ENCODE measurements at places on chromosomes 1 and 21.

DNA sequence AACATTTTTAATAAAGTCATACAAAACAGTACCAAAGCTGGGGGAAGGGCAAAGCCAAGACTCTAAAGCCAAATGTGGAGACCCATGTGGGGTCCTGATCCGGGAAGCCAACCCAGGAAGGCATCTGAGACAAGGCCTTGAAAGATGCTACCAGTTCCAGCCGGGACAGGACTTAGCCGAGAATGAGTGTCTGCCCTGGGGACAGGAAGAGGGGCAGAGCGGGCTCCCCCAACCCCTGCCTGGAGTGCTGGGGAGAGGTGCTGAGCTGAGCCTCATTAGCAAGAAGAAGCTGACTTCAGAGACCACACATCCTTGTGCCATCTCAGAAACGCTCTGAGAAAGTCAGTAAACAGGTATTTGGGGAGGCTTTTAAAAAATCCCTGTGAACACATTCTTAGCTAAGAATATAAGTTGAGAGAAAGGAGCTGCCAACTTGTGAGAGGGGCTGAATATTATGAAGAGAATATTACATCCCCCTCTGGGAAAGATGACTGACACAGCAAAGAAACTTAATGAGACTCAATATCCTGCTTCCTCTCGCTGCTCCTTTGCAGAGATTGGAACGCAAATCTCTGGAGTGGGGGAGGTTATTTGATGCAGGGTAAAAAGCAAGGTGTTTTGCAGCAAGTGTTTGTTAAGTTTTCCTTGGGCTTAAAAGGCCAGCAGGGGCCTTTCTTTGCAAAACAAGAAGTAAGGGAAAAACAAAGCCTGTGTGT is 103.3 kb upstream of the KCND3 start:
- DNase-seq, result no peak

DNA sequence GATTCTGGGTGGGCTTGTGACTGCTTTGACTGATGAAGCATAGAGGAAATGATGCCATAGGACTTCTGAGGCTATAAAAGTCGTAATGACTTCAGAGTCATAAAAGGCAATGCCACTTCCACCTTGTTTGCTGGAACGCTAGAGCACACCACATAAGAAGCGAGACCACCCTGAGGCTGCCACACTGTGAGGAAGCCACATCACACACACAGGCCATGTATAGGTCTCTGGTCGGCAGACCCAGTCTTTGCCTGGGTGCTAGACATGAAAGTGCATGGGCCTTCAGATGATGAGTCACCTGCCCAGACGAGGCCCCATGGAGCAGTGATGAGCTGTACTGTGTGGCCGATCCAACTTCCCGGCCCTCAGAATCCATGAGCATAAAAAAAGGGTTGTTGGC is 14.2 kb upstream of the KANK4 start:
- DNase-seq, result no peak

GRCh38 chr1:54854381-54855020 is 32.5 kb downstream of the DHCR24 start:
- no peak for DNase-seq

- no peak for DNase-seq
These were observed 305.4 kb upstream of the PTBP2 start for GRCh38 chr1:96416111-96416595.

DNA sequence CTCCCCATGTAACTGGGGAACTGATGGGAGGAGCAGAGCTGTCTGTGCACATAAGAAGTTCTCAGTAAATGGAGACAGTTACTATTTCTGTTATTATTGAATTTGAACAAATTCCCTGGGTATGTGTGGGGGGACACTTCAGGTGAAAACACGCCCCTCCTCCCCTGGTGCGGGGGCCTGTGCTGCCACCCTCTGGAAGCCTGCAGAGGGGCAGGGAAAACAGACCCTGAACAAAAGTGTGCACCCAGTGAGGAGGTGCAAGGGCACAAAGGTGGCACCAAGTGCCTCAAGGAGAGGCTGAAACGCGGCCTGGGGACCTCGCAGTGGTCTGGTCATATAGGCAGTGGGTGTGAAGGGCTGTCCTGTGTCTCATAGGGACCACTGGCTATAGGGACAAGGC is 18.2 kb upstream of the NADK start:
- DNase-seq, result no peak

- DNase-seq, result no peak
These were observed 15.8 kb downstream of the DISP3 start for GRCh38 chr1:11494771-11495170.

GRCh38 chr1:66182551-66183178 is 351.3 kb upstream of the SGIP1 start:
- peak; percentile 5 for DNase-seq

GRCh38 chr1:48776393-48777218 is at the start of gene BEND5:
BEND5 (minus strand) TSS chr1:48776891; CDS start chr1:48776831, 60 bp downstream.
- peak; percentile 23 for DNase-seq

GRCh38 chr1:231796141-231796540 is 169.6 kb downstream of the DISC1 start:
- DNase-seq, result no peak

DNA sequence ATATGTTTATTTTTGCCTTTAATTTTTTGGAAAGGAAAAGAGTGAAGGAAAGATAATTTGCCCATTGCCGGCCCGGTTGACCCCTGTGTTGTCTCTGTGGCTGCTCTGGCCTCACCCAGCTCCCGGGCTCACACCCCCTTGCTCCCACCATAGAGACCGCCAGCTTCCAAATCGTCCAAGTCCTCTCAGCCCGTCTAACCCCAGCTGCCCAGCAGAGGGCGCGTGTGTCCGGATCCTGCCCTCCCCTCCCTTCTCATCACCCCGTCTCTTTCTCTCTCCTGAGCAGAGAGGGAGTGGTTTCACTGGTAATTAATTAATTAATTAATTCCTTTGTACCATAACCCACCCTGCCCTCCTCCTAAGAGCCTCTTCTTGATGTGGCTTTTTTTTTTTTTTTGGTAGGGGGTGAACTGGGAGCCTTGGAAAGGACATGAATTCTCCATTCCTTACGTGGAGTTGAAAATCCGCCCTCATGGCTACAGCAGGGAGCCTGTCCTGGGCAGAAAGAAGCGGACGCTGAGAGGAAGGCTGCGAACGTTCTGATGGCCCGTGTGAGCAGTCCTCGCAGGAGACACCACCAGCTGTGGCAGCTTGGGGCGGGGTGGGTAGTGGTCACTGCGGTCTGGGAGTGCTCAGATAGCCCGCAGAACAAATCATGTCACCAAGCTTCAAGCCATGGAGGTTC is 45.9 kb downstream of the KIAA0040 start:
- peak; percentile 66 for DNase-seq
